ENCODE measurements at places on chromosomes 12 and 14.
A peak's percentile ranks its signal among the peaks of the same experiment; 100 is the strongest.

- peak; percentile 22 for DNase-seq
These were observed 3.2 kb downstream of the MLXIP start for GRCh38 chr12:122081697-122082221.

GRCh38 chr14:74963178-74963704 lies 7.8 kb upstream of the PGF start:
- DNase-seq = no peak

- DNase-seq = no peak
These were observed 17.7 kb downstream of the DNAL1 start for GRCh38 chr14:73662487-73662943.

- no peak for DNase-seq
These were observed 82.6 kb downstream of the VWF start for GRCh38 chr12:6041891-6042290.

DNA sequence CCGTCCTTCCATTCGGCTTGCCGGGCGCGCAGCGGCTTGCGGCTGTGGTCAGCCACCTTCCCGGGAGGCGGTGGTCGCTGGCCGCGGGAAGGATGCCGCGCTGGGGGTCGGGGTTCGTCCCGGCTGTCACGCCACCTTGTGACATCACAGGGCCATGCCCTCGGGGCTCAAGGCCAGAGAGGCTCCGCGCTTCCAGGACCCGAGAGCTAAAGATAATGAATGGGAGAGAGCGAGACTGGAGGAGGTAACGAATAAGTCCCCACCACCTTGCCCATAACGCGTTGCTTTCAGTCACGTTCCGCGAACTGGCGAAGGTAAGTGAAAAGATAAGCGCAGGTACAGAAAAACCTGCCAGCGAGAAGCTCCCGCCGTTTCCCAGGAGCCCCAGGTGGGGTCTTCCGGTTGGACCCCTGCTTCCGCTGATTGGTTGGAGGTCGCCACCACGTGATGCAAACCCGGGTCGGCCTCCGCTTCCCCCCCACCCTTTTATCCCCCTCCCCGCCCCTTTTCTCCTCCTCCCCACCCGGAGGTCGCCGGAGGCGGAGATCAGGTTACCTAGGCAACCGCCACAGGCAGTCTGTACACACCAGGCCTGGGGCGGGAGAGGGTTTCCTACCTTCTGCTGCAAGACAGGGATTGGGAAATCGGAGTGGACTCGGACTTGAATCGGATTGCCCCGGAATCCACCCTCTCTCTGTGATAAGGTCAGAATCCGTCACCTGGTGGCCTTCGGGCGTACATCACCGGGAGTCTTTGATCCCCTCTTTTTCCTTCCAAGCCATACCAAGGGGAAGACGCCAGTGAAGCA lies at the start of gene LRRC9:
LRRC9 (plus strand) TSS at position 575 of the 808 bp plus-strand sequence.
- peak; percentile 71 for DNase-seq

- no peak for DNase-seq
These were observed 16.6 kb downstream of the RFLNA start for GRCh38 chr12:124311292-124312109.

DNA sequence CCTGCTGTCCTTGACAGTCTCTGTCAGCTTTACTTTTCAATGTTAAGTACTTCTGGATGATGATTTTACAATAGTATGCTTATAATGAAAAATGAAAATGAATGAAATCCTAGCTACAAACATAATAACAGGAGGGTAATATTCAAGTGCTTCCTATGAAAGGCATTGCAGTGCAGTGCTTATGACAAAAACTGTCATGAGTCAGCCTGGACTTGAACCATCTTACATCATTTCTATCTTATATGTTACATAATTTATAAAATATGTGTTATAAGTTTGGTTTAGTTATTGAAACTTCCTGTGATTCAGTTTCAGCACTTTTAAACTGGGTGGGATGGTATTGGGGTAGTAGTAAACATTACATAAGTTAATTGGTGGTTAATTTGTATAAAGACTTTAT lies 451.7 kb downstream of the TMEM117 start:
- no peak for DNase-seq

All from DMS153 (cell line).